Thoracic aorta (tissue), 2 donors: ENCODE measurements at places on chromosomes 4 and X. TPM values are rescaled to one million over a fixed set of nuclear protein-coding genes. Genes with fewer than 3 reads are reported as not detected.

FMR1NB gene
- total RNA-seq, result not detected

TBX22 gene
- total RNA-seq, result not detected

MAGEA2 gene
- not detected for total RNA-seq

SASH3 gene
- 16.2 TPM for total RNA-seq

BEX1 gene
- not detected for total RNA-seq

COL4A6 gene
- total RNA-seq, result 1.3 TPM

DNA sequence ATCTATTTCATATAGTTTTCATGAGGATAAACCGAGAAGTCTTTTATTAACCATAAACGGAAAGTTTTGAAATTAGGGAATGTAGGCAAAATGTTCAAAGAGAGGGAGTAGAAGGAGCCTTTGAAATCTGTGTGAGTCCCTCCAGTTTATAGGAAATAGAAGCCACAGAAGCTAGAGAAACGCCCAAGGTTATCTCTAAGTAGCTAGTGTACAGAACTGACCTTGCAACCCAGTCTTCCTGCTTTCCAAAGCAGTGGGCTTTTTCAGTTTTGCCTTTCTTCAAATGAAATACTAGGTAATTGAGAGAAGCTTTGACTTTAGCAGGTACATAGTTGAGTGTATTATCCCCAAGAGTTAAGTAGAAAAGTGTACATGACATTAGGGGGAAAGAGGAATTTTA lies 39.4 kb downstream of the STIM2 start:
- DNase-seq, result no peak

DNA sequence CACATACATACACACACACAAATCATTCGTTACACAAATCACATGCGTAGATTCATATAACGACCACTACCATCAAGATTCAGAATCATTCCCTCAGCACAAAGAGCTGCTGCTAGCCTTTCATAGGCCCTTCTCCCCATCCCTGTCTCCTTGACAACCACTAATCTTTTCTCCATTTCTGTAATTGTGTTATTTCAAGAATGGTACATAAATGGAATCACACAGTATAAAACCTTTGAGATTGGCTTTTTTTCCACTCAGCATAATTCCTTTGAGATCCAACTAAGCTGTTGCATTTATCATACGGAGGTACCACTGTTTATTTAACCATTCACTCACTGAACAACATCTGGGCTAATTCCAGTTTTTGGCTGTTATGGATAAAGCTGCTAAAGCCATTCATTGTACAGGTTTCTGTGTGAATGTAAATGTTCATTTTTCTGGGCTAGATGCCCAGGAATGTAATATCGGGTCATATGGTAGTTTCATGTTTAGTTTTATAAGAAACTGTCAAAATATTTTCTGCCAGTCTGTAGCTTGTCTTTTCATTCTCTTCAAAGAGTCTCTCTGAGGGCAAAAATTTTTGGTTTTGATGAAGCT lies 64.1 kb downstream of the USP11 start:
- DNase-seq, result no peak

DNA sequence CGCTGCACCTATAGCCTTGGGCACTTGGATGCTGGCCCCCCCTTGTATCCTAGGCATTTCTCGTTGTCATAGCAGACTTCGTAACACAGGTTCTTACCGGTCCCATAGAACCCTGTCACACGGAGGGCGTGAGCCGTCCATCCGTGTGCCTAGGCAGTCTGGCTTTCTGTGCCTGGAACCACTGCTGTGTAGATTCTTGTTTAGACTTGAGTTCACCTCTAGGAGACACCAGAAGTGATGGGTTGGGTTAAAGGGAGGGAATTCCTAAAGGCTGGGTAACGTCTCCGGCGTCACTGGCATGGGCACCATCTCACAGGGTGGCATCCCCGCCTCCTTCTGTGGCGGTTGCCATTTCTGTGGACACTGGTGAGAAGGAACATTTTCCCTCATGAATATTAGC lies 13.5 kb upstream of the NKX1-1 start:
- DNase-seq, result no peak

DNA sequence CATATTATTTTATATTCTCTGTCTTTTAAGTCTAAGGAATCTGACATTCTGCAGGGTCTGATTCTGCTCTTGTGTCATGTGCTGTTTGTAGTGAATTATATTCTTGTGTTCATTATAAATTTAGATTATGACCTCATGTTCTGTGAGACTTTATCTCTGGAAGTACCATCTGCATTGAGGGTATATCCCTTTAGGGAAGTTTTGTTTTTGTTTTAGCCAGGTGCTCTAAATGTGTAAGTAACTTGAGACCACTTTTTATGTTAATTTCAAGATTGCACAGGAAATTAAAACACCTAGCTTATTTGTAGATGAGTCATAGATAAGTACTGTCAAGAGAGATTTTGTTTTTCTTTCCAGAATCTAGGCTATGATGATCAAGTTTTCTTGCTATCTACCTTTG lies 35.0 kb upstream of the DKK2 start:
- DNase-seq, result no peak

GRCh38 chr4:10015140-10015753 lies 6.0 kb downstream of the SLC2A9 start:
- no peak for DNase-seq

DNA sequence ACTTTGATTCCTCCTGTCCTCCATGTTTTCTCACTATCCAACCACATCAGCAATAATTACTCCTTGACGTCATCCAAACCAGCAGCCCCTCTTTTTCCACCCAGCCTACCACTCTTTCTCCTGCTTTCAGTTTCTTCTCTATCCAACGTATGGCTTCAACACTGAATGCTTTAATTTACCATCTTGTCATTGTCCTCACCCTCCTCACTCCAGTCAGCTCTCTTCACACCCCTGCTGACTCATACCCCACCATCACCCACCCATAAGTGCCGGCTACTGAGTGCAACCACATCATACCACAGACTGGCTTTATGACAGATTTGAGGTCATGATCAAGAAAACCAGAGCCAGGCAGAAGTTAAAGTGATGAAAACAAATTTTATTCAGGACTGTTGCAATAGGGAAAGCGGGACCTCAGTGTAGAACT lies 9.8 kb upstream of the ANXA5 start:
- DNase-seq, result no peak

GRCh38 chr4:7614350-7614949 lies 179.7 kb upstream of the PSAPL1 start:
- DNase-seq, result no peak

- DNase-seq, result no peak
Observed at GRCh38 chr4:189117426-189117825, 823.2 kb upstream of the FRG1 start.

DNA sequence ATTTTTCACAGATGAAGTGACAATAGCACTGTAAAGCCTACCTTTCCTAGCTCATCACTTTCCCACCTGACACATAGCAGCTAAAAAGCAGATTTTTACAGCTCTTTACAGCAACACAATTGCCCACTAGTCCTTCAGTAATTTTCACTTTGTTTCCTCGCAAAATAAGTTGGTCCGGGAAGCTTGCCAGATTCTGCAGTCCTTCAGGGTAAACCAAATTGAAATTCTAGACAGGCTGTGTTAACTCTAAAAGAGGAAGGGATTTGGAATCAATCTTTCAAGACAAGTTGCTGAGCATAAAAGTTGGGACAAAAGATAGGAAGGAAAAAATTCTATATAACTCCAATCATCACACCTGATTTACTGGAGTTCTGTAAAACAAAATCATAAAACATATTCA lies 8.7 kb downstream of the C1QTNF7 start:
- no peak for DNase-seq

DNA sequence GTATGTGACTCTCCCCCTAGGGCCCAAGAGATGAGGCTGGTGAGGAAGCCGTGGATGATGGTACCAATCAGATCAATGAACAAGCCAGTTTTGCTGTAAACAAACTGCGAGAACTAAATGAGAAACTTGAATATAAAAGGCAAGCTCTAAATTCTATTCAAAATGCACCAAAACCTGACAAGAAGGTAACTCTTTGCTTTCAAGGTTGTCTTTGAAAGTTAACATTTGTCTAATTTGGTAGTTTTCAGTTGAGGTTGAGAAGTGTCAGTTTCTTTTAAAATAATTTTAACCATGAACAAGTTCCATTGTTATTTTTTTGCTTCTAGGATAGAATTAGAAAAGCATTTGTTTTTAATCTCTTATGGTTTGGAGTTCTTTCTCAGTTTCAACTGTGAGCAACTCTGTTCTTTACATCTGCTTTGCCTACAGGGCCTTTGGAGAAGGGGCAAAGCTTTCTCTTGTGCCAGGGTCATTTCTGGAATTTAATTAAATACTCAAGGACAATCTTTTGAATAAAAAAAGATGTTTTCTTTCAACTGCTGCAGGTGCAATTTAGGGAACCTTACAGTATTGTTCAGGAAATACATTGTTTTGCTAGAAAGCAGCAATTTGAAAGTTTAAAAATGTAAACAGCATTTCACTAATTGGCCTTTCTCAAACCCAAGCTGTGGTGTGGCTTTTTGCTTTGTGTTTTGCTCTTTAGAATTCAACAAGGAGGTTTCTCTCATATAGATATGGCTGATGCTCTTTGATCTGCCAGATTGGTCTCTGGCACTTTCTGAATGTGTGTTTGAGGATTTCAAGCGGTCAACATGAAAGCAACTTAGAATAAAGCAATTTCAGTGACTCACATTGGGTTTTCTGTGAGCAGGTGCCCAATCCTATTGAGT lies 62.9 kb downstream of the LRP2BP start:
- DNase-seq, result no peak

DNA sequence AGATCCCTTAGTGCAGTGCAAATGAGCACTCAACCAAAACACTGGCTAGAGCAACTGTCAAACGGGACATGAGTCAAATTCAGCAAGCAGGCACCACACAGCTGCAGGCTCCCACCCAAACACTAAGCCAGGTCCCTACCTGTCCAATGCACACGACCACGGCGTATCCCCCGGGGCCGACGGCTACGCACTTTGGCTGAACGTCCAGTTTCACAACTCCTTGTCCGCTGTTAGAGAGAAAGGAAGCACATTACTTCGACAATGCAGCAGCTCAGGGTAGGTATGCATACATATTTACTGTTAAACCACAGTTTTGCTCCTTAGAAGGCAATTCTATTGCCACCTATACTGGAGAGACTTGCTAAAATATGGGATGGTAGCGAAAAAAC lies 35.4 kb downstream of the WDR1 start:
- no peak for DNase-seq

DNA sequence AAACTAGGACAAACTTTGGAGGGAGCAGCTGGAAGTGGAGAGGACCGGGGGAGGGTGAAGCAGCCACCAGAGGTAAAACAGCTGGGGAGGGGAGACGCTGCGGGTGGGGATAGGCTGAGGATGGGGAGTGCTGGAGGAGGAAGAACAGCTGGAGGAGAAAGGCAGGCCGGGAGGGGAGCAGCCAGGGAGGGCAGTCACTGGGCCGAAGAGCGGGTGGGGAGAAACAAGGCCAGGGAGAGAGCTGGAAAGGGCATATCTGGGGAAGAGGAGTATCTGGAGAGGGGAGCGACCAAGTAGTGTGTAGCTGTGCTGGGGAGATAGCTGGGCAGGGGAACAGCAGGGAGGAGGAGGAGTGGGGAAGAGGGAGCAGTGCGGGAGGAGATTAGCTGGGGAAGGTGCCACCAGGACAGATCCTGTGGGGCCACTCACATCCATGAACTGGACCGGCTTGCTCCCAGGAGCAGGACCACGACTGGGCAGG lies 2.7 kb downstream of the SLC38A5 start:
- DNase-seq, result no peak

DNA sequence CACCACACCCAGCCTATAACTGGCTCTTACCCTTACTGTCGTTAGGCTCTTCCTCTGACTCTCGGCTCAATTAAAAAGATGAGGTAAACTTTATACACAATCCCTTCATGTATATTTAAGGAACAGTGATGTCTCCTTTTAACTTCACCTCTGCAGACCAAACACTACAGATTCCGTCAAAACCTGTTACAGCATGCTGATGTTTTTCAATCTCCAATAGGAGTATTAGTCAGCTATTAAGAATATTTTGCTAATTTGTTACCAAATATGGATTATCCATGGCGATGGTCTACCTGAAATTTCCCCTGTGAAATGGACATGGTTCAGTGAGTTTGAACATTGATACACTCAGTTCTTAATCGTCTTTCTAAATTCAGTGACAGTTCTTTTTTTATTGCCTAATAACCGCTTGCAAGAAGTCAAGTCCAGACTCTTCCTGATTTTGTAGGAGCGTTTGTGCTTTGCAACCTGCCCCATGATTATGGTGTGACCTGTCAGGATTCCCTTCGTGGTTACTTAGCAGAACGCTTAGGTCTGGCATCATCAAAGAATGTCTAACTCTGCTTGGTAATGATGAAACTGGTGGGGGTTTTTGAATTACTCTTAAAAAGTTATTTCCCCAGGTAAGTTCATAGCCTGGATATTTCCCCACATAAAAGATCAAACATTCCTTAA lies 72.2 kb upstream of the STOX2 start:
- DNase-seq, result no peak

DNA sequence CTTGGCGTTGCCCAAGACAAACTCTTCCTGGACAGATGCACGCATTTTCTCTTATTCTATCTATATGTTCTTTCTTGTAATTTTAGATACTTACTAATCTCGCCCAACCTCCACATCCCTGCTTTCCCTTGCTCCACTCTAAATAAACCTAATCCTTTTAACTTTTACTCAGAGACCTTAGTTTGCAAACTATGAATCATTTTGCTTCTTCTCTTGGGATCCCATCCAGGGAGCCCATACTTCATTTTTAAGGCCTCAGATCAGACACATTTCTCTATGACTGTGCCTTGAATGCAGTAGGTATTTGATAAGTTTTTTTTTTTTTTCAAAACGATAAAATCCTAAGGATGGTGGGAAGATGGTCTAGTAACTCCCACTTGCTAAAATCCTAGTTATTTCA lies 353.8 kb upstream of the HAND2 start:
- no peak for DNase-seq

DNA sequence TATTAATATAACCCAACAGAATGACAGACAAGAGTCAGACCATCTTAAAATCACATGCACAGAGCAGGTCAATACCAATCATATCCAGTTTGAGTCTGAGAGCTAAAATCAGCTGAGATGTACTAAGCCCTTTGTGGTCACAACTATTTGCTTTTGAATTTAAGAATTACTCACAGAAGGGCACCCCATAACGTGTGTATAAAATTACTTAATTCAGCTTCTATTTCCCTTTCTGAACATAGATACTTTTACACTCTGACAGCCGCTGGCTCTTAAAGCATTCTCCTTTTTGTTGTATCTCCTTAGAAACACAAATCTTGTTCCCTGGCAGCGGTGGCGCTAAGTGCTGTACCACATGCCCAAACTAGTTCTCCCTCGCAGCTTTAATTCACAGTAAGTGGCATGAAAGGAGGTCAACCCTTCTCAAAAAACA lies 14.8 kb upstream of the PPARGC1A start:
- no peak for DNase-seq

GRCh38 chr4:32858361-32858760 lies 2138.2 kb downstream of the PCDH7 start:
- no peak for DNase-seq

DNA sequence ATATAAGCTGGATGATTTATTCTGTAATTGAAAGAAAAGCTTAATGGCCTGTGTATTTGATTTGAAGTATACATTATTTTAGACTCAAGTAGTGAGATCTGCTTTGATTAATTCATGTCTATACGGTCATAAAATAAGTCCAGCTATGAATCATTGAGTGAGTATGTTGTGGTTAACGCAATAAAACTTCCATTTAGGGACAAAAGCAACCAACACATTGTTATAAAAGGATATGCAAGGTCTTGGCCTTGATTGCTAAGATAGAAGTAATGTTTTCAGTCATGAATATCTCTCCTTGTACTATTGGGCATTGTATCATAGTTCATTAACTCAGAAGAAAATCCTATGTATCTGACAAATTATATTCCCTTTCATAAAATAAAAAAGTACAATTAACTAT lies 162.1 kb downstream of the EPHA5 start:
- DNase-seq, result no peak
